ENCODE measurements at places on chromosomes 5 and 9.
A peak's percentile ranks its signal among the peaks of the same experiment; 100 is the strongest.

GRCh38 chr5:74126294-74126693, 500.3 kb downstream of the ARHGEF28 start:
- no peak for DNase-seq

DNA sequence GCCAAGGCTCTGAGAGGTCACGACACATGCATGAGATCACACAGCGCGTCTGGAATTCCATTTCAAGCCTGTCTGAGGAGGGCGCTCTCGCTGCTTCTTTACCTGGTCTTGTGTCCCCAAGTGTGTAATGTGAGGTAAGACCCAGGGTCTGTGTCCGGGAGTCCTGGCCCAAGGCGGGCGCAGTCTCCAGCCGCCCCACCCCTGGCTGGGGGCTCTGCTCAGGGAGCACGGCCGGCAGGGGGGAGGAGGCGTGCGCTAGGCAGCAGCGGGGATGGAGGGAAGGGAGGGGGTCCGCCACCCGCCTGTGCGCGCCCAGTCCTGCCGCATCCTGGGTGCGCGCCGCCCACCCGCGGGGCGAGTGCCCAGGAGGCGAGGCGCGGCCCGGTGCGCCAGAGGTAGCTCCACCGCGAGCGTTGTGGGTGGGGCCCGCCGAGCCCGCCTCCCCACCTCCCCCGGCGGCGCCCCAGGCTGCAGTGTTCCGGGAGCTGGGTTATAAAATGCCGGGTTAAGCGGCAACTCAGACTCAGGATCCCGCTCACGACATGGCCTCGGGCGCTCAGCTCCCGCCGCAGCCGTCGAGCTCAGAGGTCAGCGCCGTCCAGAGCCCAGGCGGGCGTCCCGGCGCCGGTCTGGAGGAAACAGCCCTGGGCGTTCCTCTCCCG, at the start of gene CCNI2:
Gene CCNI2 (plus strand): TSS at position 473 of the 662 bp plus-strand sequence. CDS start 70 bp downstream, at position 543.
- DNase-seq: no peak

DNA sequence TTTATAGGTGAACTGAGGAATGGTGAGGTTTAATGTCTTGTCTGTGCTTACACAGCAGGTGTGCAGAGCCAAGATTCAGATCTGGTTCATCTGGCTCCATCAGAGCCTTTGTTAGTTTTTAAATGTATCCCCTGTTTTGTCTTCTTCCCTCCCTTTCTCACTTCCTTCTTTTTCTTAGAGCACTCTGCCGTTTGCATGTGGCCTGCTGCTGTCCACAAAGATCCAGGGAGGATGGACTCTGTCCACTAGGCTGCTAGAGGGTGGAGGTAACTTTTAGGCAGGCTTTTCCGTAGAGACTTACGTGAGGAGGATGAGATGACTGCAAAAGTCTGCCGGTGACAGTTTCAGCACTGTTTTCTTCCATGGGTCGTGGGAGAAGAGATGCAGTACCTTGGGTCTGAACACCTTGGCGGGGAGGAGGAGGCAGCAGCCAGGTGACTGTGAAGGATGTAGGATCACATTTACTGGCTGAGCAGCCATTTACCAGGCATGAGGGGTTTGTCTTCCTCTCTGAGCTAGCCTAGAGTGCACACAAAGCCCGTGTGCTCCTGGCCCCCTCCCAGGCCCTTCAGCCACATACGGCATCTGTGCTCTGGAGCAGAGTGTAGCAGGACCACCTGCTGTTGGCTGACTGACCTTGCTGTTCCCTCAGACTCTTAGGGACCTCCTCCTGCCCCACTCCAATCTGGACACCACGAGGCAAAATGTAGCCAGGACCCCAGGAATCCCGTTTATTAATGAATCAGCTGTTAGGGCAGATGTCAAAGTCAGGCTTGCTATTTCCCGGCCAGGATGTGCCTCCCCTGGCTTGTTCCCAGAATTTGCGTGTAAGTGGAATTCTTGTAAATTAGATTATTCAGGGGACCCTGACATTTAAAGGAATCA, 1.8 kb downstream of the NTMT1 start:
- DNase-seq: no peak

DNA sequence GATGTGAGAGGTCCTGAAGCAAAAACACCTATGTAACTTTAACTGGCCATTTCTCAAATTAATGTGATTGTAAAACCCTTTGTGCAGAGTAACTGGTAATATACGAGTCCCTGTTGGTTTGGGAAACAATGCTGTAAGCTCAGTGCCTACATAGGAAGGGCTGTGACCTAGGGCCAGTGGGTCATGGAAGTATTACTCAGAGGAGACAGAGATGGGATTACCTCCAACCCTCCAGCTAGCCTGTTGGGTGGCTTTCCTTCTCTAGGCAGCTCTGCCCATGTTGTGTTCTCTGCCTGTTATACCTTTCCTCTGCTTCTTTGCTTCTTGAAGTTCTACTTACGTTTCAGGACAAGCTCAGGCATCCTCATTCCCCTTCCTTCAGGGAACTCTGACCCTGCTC, 294.8 kb upstream of the RFX3 start:
- DNase-seq: no peak

GRCh38 chr9:109632817-109633216, 134.7 kb upstream of the PTPN3 start:
- no peak for DNase-seq

DNA sequence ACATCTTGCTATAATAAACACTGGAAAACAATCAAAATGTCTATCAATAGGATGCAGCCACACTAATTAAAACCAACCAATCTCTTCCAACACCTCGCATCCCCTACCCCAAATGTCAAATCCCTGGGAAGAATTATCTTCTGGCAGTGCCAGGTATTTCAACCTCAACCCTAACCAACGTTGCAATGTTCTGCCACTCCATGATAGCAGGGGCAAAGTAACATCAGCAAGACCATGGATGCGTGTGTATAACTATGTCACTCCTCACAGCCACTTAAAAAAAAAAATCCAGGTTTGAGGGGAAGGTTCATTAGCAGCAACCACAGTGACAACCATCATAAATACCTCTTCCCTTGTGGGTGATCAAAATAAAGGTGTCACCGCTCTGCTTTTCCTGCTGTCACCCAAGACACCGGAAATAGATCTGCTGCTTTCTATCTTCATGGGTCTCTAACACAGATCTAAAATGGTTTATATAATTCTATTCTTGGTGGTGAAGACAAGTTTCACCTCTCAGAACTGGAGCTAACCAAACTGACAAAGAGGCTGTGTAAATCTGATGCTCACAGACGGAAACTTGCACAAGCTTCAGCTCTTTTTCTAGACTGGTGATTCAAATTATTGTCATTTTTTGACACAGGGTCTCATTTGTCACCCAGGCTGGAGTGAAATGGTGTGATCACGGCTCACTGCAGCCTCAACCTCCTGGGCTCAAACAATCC, 9.9 kb downstream of the HSPA9 start:
- DNase-seq: no peak

DNA sequence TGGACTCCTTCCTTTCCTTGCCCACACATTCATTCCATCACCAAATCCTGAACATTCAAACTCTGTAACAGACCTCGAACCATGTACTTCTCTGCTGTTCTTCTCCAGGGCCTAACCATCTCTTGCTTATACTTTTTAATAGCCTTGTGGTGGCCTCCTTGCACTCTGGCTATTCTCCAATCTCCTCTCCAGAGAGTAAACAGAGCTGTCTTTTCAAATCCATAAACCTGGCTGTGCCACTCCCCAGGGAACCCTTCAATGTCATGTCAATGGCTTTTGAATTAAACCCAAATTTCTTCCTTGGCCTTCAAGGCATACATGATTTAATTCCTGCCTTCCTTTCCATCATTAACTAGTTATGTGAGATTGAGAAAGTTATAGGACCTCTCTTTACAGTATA, 277.6 kb upstream of the EFNA5 start:
- no peak for DNase-seq

DNA sequence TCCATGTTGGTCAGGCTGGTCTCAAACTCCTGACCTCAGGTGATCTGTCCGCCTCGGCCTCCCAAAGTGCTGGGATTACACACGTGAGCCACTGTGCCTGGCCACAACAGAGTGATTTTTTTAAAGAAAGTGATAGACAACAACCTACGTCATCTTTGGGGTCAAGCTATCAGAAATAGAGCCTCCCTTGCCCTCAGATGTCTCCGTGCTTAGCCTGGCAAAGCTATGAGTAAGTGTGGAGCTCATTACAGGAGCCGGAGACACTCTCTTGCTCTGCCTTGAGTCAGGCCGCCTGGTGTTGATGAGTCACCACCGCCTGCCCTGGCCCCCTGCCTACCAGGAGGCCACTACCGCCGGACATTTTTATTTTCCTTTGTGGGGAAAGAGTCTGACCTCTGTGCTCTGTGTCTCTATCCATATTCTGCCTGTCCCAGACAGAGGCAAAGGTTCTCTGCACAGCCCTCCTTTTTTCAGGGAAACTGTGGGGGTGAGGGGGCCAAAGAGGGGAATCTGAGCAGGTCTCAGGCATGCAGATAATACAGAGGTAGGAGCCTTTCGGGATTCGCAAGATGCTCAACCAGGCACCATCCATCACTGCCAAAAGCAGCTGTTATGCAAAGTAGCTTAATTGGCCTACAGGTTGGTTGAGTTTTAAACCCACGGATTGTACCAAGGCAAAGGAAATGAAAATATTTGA, 123.7 kb upstream of the CPEB4 start:
- peak; percentile 64 for DNase-seq

- DNase-seq: no peak
Observed at GRCh38 chr5:149849966-149850910, 94.4 kb downstream of the PDE6A start.

- DNase-seq: no peak
Observed at GRCh38 chr9:87445646-87446045, 52.0 kb upstream of the DAPK1 start.

DNA sequence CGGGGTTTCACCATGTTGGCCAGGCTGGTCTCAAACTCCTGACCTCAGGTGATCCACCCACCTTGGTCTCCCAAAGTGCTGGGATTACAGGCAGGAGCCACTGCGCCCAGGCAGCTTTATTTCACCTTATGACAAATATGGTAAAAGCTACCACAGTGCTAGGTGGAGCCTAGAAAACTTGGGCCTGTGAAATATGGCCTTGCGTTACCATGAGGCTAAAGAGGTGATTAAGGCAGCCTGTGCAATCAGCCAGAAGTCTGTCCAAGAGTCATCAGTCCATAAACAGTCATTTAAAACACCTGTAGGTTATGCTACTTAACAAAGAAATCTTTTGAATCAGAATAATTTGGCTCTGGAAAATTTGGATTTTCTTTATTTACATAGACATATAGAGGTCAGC, 114.8 kb upstream of the ANKH start:
- DNase-seq: no peak

Data from fibroblast of skin of left biceps (primary cell).